ENCODE measurements at places on chromosomes 12 and 14.

GRCh38 chr12:46887870-46888269, 62.1 kb upstream of the SLC38A4 start:
- DNase-seq: no peak

DNA sequence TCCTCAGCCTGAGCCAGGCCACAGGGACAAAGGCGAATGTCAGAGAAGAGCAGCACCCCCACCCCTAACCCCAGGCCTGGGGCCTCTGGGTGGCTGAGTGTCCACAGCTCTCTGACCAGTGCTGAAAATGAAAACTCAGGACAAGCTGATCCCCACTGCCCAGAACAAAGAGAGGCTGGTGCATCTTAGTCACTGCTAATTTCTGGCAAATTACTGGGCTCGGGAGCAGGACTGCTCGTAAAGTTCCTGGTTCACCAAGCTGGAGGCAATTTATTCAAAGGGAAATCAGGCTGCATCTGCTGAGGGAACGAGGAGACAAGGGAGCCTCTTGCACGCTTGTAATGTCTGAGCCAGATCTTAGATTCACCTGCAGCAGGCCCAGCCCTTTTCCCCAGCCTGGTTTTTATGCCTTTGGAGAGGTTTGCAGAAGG, 43.2 kb downstream of the CALM1 start:
- DNase-seq: no peak

DNA sequence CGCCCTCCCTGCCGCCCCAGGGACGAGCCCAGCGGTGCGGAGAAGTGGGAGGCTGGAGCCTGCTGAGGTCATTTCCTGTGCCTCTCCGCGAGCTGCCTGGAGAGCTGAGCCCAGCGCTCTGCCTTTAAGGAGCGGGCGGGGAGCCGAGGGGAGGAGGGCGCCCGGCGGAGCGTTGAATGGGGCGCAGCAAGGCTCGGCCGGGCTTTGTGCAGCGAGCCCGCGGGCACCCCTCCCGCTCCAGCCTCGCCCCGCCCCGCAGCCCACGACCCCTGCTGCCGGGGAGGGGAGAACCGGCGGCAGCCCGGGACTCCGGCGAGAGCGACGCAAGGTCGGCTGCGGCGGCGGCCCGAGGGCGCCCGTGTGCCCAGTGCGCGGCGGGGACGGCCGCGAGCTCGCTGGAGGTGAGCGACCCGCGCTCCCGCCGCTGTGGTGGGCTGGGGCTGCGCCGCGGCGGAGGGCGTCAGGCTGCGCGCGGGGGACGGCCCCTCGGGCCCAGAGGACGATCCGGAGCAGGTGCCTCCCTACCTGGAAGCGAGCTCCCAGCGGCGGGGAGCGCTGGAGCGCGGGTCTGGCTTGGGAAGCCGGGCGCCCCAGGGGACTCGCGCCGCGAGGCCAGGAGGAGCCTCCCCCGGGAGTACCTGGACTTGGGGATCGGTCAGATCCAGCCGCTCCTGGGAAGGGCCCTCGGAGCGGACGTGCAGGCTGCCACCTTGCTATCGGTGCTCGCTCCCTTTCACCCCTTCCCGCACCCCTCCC, at the start of gene PLEKHH1:
TSS of gene PLEKHH1 (plus strand) at position 293 of the 756 bp plus-strand sequence. CDS start 8,578 bp downstream, outside the sequence.
- DNase-seq: peak; percentile 44

GRCh38 chr12:118328486-118329330, 44.0 kb downstream of the TAOK3 start:
- DNase-seq: no peak

- no peak for DNase-seq
Observed at GRCh38 chr14:35220027-35220676, 72.0 kb upstream of the PSMA6 start.

- no peak for DNase-seq
Observed at GRCh38 chr12:92073094-92073493, 72.6 kb downstream of the BTG1 start.

DNA sequence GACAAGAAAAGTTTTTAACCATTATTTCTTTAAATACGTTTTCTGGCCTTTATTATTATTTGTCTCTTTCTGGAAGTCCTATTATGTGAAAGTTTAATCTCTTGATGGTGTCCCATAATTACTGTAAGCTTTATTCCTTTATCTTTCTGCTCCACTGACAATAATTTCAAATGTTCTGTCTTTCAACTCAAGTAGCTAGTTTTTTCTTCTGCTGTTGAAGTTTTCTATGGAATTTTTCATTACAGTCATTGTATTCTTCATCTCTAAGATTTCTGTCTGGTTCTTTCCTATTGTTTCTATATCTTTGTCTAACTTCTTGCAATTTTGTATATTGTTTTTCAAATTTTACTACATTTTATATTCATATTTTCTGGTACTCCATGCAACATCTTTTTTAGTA, 173.6 kb upstream of the MGAT4C start:
- no peak for DNase-seq

DNA sequence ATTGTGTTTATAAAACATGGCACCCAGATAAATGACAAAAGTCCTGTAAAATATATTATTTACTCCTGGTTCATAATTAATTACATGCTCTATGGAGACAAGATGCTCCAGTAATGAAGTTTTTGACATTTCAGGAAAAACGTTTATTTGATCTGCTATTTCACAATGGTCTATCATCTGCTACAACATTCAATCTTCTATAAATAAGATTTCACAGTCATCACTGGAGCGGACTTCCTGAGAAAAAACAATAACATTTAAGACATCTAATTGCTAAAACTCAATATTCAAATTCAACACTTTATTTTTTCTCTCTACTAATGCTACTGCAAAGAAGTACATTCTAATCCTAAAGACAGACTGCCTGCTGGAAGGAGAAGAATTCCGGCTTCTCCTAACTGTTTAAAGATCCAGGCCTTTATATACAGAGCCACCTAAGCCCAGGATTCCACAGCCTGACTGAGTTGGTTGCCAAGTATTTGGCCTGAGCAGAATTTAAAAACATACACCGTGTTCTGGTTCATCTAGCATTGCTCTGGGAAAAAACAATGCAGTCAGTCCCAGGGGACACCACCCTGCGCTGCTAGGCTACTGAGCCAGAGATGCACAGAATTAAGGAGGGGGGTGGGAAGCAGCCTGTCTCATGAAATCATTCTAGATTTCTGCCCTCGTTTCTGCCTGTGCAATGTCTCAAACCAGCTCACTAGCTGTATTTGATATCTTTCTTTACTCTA, 58.0 kb downstream of the TMTC1 start:
- DNase-seq: no peak

DNA sequence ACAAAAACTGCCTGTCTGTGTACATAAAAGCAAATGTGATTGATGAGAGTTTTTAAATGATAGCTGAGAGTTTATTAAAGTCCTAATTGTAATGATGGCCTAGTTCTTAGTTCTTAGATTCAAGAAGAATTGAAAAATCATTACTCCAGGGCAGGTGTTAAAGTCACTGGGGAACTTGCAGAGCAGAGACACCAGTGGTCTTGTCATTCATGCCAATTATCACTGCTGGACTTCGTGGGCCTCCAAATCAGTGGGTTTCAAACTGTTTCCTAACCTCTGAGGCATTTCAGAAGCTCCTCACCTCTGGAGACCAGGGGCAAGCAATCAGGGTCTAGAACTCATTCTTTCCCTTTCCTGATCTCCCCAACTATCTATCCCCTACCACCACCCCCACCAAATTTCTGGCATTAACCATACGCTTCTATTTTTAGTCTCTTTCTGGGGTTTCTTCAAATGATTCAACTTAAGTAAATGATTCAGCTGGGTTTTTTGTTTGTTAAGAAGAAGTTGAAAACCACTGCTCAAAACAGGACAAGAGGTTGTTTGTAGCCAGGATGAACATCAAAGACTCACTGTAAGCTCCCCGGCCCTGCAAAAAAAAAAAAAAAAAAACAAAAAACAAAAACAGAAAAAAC, 80.1 kb downstream of the CEP83 start:
- DNase-seq: peak; percentile 3

GRCh38 chr12:98423963-98424362, 91.4 kb upstream of the TMPO start:
- DNase-seq: no peak

- no peak for DNase-seq
Observed at GRCh38 chr12:105986779-105987684, 151.7 kb downstream of the NUAK1 start.

DNA sequence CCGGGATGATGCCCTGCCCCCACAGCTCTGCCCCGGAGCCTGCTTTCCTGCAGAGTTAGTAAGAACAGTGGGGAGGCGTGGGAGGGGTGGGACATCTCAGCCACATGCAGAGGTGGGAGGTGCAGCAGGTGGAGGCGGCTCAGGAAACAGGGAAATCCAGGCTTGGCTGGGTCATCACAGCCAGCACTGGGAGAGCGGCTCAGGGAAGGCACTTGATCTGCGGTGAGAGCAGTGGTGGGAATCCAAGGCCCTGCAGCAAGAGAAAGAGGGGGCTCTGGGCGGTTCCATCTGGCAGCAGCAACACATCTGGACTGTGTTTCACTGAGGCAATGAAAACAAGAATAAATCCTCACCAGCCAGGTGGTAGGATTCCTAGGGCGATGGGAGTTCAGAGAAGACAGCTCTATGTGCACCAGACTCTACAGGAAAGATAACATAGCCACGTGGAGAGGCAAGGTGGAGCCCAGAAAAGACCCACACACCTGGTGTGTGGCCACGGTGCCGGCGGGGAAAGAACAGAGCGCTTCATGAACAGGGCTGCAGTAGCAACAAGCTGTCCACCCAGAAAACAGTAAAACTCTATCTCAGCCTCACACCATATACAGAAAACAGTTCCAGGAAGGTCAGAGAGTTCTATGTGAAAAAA, 57.6 kb downstream of the CCDC85C start:
- no peak for DNase-seq

GRCh38 chr12:58412461-58413060, 471.2 kb downstream of the ATP23 start:
- DNase-seq: no peak

DNA sequence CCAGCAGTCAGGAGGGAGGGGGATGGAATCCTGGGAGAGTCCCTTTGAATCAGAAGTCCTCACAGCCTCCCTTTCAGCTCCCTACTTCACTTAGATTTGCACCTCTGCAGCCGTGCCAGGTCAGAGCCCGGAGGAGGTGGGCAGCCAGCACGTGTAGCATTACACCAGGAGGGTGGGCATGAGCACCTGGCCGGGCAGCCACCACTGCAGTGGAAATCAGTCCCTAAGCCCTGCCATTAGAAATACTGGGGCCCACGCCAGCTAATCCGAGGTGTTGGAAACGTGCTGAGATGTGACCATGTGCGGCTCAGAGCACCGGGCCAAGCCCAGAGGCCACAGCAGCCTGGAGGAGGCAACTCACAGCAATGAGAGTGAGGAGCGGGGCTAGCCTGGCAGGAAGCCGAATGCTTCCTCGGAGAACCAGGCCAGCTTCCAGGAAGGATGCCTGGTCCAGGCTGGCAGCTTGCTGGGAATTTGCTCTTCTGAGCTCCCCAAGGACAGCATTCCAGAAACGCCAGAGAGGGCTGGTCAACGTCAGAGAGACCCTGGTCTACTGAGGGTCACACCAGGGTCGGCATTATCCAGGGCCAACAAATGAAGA, 9.4 kb upstream of the CACNA2D4 start:
- DNase-seq: no peak

DNA sequence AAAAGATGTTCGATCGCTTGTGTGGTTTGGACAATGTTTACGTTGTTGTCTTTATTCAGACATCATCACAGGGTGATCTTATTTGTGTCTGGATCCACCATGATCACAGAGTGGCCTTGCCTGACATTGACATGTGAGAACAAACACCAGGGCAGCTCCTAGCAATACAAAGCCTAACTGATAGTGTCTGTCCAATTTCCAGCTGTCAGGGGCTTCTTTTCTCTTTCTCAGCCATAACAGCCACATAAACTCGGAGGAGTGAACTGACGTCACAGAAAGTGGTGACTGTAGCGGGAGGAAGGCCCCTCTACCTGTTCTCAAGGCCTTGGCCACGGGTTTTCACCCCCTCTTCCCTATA, 5.8 kb upstream of the SLC6A13 start:
- DNase-seq: no peak

DNA sequence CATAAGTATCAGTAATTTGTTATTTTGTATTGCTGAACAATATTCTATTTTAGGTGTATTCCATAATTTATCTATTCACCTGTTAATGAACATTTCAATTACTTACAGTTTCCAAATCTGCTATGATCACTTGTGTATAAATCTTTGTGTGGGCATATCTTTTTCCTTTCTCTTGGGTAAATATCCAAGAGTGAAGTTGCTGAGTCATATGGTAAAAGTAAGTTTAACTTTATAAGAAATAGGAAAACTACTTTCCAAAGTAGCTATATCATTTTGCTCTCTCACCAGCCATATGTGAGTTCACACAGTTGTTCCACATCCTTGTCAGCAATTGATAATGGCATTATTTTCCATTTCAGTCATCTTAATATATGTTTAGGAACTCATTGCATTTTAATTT, 66.6 kb upstream of the KITLG start:
- no peak for DNase-seq

- DNase-seq: no peak
Observed at GRCh38 chr12:50842637-50843493, at the start of gene TMPRSS12. Gene TMPRSS12, plus strand, starts transcription at chr12:50842926. Its CDS starts 39 bp downstream, at chr12:50842965.

GRCh38 chr12:46555406-46555852, 182.9 kb upstream of the SLC38A2 start:
- DNase-seq: no peak

- no peak for DNase-seq
Observed at GRCh38 chr12:68585966-68586365, 24.7 kb upstream of the RAP1B start.

- no peak for DNase-seq
Observed at GRCh38 chr12:132451172-132451835, 38.6 kb upstream of the FBRSL1 start.

- DNase-seq: no peak
Observed at GRCh38 chr14:102007916-102008418, 43.6 kb downstream of the DYNC1H1 start.

GRCh38 chr12:53208877-53209463, 1.9 kb upstream of the ITGB7 start:
- DNase-seq: no peak

- no peak for DNase-seq
Observed at GRCh38 chr12:117507548-117507947, 146.1 kb upstream of the NOS1 start.

- DNase-seq: no peak
Observed at GRCh38 chr12:82475211-82475610, 116.9 kb downstream of the METTL25 start.

GRCh38 chr12:91663310-91663709, 480.7 kb upstream of the DCN start:
- no peak for DNase-seq

GRCh38 chr12:122909442-122910288, 13.7 kb upstream of the VPS37B start:
- no peak for DNase-seq

DNA sequence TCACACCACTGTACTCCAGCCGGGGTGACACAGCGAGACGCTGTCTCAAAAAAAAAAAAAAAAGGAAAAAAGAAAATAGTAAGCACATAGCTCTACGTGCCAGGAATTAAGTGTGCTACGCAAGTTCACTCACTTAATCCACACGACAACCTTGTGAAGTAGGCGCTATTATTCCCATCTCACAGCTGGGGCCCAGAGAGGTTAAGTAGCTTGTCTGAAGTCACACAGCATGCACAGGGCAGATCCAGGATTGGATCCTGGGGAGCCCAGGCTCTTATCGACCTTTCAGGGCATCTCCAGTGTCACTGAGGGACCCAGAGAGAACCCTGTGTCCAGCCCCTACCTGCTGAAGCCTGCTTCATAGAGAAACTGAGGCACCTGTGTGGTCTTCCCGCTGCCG, 11.9 kb downstream of the DHX37 start:
- DNase-seq: no peak
